ENCODE measurements at places on chromosomes 3 and 15.

DNA sequence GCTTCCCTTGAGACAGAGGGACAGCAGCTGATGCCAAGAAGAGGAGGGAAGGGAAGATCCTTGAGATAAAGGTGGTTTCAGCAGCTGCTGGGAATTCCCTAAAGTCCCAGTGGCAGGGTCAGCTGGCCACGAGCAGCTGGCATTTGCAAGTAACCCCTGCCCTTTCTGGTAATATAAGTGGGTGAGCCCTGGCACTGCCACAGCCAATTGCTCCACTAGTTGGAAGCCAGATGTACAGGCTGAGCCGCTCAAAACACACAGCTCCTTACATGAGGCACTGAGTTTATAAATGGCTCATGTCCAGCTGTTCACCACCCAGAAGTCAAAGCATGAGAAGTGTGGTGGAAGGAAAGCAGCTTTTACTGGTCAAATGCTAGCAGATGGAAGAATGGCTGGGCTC, 35.4 kb downstream of the PRR20G start:
- no peak for DNase-seq

- no peak for DNase-seq
Observed at GRCh38 chr15:31560643-31561042, 234.0 kb downstream of the KLF13 start.

DNA sequence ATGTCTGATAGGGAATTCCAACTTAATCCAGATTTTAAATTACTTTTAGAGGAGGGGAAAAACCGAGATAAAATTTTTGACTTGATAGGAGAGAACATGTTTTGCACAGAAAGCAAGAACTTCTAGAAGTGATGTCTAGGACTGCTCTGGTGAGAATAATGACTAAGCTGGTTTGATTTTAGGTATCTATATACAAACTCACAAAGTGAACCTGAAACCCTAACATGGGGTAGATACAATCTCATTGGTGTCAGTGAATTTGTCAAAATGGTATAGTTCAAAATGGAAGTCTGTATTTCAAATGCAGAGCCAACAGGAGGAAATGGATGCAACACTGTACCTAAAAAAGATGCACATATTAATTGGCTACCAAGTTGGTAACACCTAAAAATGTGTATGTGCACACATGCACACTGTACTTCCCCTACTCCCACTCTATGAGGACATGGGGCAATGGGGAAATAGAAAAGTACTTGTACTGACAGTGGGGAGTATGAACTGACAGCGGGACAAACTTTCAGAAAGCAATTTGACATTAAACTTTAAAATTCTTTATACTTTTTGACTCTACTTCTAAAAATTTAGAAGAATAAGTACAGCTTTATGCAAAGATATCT, 53.0 kb downstream of the NR1I2 start:
- no peak for DNase-seq

GRCh38 chr3:63995086-63995485, 28.2 kb downstream of the PSMD6 start:
- DNase-seq = no peak

- no peak for DNase-seq
Observed at GRCh38 chr3:32919920-32920319, 31.5 kb upstream of the CCR4 start.

All from stimulated activated CD4-positive, alpha-beta T cell treated with anti-CD3 and anti-CD28 coated beads, Interleukin-12 subunit alpha, Interleukin-12 subunit beta, amount 100 ng/mL, for 48 hours (primary cell).